ENCODE measurements at places on chromosomes 5 and 9.

DNA sequence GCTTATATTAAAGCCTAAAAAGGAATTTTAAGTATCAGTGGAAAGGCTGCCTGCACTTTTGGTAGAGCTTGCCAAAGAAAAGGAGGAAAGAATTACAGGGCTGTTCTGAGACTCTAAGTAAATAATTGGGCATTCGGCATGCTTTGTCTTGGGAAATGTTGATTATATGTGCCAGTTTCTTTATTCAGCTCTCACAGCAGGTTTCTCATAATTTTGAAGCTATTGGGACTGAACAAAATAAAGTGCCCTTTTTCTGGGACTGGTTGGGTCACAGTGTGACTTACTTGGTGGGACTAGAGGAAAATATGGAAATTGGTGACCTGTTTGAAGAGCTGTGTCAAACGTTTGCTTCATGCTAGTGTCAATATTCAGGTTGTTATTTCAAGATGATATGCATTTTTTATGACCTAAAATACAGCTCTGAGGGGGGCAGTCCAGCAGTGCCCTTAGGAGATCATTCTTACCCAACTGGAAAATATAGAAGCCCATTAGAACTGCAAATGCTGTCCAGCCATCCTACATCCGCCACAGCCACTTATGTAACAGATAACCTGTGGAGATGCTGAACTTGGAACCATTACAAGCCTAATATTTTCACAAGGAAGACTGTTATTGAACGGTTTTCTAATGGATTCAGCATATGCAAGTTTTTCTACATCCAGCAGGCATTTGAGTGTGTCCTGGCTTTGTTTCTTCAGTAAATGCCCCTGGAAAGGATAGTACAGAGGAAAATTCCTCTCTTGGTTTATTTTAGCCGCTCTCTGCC lies 122.4 kb downstream of the SNCAIP start:
- DNase-seq = no peak

DNA sequence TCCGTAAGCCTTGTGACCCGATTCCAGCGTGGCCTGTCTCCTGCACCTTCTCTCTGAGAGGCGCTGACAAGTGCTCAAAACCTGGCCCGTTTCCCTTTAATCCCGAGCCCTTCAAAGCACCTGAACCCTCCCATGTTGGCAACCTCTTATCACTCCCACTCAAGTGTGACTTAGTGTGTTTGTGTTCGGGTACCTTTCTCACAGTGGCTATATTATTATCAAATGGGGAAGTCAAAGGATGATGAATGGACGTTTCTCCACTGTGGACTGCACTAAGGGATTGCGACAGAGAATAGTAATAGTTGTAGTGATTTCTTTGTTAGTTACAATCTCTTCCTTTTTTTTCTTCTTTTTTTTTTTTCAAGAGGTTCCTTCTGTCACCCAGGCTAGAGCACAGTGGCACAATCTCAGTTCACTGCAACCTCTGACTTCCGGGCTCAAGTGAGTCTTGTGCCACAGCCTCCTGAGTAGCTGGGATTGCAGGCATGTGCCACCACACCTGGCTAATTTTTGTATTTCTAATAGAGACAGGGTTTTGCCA lies 65.4 kb upstream of the TNFSF8 start:
- no peak for DNase-seq

DNA sequence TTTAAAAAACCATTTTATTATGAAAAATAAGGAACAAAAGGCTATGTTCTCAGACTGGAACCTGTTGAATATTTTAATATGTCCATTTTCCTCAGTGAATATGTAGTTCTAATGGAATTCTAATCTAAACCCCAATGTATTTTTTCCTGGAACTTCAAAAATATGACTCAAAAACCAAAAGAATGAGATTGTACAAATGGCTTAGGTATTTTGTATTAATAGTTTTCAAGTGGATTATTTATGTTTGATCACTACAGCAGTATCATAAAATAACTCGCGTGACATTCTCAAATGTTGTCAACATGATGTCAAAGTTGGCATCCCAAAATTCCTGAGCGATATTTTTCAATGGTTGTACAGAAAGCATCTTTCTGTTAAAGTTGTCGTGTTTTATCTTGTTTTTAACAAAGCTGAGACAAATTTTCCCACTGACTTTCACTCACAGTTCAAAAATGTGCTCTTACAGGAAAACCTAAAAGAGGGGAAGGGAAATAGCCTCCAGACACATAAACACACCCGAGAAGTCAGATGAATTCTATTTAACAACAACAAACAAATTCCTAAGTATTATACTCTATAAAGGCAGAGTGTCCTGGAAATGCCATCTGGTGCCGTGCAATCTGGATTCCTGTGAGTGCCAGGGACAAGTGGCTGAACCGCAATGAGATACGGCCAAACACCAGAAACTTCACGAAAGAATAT lies 68.1 kb upstream of the TAS2R1 start:
- DNase-seq = no peak

DNA sequence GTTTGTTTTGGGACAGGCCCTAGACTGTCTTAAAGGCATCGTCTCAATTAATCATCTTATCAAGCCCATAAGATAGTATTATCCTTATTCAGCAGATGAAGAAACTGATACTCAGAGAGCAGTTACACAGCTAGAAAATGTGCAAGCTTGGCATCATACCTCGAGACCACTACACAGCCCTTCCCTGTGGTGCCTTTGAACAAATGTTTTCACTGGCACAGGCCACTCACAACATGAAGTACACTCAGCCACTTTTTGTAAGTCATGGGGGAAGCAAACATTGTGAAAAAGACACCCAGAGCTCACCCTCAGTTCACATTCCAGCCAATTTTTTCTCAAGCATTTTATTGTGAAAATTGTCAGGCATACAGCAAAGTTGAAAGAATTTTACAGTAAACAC lies 122.5 kb downstream of the WDR41 start:
- no peak for DNase-seq

DNA sequence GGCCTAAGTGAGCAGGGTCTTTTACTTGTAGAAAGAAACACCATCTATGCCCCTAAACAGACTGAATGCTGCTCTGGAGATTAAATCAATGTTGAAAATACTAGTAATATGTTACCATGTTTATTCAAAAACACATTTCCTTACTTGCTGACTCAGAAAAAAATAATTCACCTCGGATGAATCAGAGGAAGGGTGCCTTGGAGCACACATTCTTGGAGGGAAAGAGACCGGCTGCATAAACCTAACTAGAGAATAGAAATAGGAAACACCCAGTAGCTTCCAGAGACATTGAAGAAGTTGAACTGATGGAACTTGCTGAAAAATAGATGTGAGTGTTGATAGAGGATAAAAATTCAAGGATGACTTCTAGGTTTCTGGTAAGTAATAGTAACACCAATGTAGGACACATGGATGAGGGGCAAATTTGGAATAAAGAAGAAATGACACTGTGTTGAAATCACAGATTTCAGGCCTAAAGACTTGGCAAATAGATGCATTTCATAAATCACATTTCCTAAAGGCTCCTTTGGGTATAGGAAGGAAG lies 76.9 kb upstream of the MINAR2 start:
- no peak for DNase-seq

GRCh38 chr9:93592643-93593021 lies 16.2 kb downstream of the PHF2 start:
- DNase-seq = no peak

GRCh38 chr5:14250748-14251701 lies 107.9 kb downstream of the TRIO start:
- no peak for DNase-seq

DNA sequence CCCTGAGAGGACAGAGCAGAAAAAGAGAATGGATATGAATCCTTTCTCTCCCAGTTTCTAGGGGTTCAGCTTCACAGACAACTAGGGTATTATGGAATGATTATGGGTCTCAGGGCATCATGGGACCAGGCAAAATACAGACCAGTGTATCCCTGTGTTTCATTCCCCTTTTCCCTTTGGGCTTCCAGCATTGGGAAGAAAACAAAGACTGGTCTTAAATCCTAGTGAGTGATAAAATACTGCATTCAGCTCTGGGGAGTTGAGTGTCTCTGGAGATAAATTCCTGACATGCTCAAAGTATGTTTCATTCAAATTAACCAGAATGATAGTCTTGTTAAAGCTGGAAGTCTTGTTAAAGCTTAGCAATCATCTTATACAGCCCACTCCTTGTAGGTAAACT lies 2.4 kb upstream of the POU4F3 start:
- DNase-seq = no peak

GRCh38 chr9:87786876-87787275 lies 61.0 kb downstream of the CTSL start:
- no peak for DNase-seq

DNA sequence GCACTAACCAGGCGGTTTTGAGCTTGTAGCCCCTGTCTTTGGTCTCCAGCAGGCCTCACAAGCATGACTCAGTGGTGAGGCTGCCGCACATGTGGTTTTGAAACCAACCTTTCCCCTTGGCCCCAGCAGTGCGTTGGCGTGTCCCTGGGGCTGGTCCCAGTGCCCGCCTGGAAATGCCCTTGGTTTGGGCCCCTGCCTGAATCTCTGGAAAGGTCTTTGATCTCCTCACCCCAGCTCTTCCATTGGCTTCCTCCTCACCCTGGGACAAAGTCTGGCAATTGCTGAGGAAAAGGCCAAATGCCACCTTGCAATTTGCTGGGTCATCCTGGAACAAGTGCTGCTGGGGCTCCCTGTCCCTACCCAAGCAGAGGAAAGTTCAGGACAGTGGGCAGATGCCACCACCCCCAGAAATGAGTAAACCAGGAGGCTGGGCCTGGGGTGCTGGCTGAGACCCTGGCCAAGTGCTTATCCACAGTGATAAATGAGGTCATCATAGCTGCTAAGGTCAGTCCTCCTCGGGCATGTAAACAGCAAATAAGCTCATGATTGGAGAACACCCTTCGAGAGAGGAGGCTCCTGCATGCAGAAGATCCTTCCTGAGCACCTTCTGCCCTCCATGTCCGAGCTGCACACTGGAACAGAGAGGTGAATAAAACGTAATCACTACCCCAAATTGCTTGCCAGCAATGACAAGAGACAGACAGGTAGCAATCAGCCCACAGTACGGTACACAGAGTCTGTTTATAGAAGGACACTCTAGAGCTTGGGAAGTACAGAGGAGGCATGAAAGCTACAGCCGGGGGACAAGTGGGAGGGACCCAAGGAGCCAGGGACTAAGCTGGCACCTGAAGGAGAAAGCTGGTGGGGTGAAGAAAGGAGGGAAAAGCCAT lies 98.9 kb upstream of the CPEB4 start:
- no peak for DNase-seq

DNA sequence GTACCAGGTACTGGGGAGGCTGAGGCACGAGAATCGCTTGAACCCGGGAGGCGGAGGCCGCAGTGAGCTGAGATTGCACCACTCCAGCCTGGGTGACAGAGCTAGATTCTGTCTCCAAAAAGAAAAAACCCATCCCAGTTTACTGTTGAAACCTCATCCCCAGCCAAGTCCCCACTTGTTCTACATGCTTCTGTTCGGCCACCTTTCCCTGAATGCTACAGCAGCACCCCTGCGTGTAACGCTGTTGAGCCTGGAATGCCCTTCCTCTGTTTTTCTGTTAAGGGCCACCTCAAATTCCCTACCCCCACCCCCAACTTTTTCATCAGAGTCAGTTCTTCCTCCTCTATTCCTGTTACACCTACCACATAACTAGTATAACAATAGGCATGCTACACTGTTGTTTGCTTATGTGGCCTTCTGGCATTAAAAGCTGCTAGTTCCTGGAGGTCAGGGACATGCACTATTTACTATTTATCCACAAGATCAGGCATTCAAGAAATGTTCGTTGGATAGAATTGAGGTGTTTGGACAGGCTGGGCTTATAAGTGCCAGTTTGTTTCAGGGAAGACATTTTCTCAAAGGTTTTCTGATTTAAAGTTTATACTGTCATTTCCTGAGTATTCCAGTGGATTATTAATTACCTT lies 47.1 kb upstream of the C5orf47 start:
- no peak for DNase-seq

DNA sequence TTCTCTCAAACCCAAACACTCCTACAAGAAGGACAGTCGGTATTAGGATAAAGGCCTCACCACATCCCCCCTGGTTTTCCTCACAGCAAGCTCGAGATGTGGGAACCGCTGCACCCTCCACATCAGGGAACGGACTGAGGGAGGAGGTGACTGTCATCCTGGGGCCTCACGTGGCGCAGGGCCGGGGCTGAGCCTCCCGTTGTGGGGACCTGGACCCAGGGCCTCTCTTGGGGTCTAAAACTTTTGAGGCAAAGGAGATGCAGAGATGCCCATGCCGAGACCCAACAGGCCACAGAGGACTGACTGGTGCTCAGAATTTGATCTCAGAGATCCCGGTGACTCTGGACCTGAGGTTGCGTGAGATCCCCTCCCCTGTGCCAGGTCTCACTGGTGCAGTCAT lies 72.7 kb downstream of the MRPL36 start:
- no peak for DNase-seq

- no peak for DNase-seq
Observed at GRCh38 chr9:124394167-124394566, 21.1 kb downstream of the PSMB7 start.

- no peak for DNase-seq
Observed at GRCh38 chr9:113298311-113298710, 4.9 kb downstream of the RNF183 start.

DNA sequence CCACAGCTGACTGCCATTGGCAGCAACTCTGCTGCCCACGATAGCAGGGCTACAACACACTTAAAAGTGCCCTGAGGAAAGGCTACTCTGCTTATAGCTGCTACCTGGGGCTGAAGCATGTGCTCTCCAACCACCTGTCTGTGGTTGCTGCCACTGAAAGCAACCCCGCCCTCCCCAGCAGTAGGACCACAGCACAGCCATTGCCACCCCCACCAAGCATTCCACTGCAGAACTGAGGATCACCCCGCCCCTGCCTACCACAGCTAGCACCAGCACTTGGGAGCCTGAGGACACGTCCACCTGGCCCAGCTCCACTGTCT lies 85.8 kb downstream of the LPAR1 start:
- DNase-seq = no peak

DNA sequence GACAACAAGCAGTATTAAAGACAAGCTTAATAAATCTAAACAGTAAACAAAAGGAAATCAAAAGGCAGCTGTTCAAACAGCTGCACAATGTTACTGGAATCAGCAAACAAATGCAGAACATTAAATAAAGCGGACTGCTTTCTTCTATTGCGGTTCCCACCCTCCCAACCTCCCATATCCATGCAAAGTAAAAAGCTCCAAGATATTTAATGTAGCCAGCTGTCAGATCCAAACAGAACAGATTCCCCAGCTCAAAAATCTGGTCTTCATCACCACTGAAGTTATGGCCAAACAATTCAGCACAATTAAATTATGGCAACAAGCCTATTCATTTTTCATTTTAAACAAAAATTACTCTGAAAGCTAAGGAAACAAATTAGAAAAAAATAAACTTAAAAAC lies 75.9 kb downstream of the SLC38A9 start:
- DNase-seq = no peak

DNA sequence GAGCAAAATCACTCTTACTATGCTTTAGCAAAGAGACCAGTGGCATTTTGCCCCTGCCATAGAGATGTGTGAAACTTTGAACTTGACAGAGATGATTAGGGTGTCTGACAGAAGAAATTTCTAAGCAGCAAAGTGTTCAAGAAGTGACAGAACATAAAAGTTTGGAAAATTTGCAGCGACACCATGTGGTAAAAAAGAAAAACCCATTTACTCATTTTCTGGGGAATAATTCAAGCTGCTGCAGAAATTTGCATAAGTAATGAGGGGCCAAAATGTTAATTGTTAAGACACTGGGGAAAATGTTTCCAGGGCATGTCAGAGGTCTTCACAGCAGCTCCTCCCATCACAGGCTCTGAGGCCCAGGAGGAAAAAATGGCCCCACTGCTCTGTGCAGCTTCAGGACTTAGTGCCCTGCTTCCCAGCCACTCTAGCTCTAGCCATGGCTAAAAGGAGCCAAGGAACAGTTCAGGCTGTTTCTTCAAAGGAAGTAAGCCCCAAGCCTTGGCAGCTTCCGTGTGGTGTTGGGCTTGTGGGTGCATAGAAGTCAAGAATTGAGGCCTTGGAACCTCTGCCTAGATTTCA lies 6.1 kb upstream of the AP3B1 start:
- no peak for DNase-seq

All from NCI-H2107 (cell line).